ENCODE measurements at places on chromosomes 3 and 15.

GRCh38 chr3:110413807-110414748 lies 657.5 kb upstream of the NECTIN3 start:
- DNase-seq: no peak

- DNase-seq: no peak
These were observed 108.2 kb upstream of the KBTBD8 start for GRCh38 chr3:66889750-66890494.

GRCh38 chr3:99500485-99500884 lies 137.9 kb upstream of the COL8A1 start:
- DNase-seq: no peak

- DNase-seq: no peak
These were observed 3.3 kb downstream of the WNT7A start for GRCh38 chr3:13876451-13877100.

GRCh38 chr3:46667061-46667621 lies 26.3 kb downstream of the ALS2CL start:
- DNase-seq: no peak

- no peak for DNase-seq
These were observed 92.1 kb upstream of the PLAAT1 start for GRCh38 chr3:193148688-193149473.

- DNase-seq: no peak
These were observed 12.7 kb upstream of the LXN start for GRCh38 chr3:158685159-158685558.

DNA sequence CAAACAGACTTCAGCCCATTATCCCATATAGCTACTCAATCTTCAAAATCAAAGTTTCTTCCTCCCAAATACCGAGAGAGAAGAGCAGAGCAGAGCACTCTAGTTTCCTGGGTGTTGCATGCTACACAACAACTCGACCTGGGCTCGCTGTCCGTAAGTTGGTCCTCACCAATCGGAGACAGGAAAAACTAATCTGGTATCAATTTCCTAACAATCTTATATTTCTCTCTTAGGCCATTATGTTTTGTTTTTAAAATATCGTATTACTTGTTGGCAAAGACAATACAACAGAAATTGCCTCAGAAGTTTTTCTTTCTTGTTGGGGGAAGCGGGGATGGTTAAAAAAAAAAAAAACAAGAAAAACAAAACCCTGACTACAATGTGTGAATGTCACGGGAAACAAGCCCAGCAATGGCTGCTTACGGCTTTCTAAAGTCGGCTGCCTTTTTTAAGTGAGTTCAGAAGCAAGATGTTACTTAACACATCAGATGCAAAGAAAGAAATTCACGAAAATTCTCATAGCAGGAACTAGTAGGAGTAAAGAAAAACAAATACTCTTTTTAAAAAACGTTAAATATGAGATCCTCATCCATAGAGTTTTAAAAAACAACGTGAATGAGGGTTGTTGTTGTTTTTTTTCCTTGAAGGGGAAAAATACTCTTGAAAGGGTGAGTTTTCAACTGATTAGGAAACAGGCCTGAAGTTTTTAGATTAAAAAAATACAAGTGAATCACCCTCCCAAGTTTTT lies 1.9 kb downstream of the VGLL4 start:
- DNase-seq: no peak

Measured in psoas muscle (tissue), 8 donors.